ENCODE measurements at places on chromosomes 7 and 10.

DNA sequence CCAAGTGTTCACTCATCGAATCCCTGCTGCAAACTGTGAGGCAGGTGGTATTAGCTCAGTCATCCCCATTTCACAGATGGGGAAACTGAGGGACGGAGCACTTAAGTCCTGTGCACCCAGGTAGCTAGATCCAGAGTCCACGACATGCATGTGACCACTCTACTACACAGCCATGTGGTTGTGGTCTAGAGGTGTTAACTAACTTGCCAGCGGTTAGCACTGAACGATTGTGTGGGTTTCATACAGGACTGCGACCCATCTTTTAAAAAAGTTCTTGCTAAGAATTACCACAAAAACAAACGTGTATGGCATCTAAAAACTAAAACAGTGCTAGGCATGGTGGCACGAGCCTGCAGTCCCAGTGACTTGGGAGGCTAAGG, 16.1 kb upstream of the ABCC2 start:
- DNase-seq, result no peak

DNA sequence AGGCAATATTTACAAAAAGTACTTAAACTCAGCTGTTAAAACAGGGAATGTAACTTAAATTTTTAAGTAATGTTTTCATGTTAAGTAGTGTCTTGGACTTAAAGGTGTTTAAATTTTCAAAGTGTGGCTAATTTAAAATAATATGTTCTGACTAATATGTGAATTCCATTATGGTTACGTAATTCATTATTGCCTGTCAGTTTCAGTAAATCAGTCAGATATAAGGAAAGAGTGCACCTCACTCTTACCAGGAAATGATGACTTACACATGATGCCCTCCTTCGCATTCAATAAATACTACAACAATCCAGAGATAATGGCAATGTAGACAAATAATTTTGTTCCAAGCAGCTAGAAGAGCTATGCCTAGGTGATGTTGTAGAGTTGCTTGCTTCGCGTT, 69.0 kb upstream of the WNT16 start:
- no peak for DNase-seq

GRCh38 chr10:91552274-91553095, 80.4 kb downstream of the PPP1R3C start:
- no peak for DNase-seq

- DNase-seq, result no peak
Measured at GRCh38 chr7:112937651-112938415, 147.6 kb upstream of the TMEM168 start.

DNA sequence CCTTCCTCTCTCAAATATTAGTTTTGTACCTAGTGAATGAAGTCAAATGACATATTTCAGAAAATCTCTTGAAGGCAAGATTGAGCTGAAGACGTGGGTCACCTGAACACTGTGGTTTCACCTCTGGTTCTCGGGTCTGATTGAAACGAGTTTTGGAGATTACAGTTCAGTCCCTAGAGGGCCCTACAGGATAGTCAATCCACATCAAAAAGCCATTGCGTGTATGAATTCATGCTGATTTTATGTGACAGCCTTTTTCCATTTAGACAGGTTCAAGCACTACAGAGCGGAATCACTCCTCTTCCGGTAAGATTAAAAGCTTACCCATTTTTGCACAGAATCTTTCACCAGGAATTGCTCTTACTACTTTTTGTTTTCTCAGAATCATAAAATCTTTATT, 62.2 kb downstream of the VIM start:
- no peak for DNase-seq

DNA sequence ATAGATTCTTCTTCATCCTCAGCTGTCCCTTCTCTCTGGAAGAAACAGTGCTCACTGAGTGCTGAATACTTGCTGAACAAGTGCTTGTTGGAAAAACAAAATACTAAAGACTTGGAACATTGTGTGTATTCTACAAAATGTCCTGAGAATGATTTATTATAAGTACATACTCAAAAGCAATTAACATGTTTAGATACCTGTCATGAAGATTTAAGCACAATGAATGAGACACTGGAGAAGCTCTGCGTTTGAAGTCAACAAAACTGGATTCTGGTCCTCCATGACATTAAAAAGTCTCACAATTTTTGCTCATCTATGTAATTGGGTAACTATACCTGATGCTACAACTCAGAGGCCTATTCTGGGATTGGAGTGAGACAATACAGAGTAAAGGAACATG, 34.8 kb upstream of the LAMB1 start:
- no peak for DNase-seq

- DNase-seq, result no peak
Measured at GRCh38 chr10:60848126-60848525, 69.8 kb downstream of the CDK1 start.

GRCh38 chr7:143906151-143906550, 4.2 kb upstream of the TCAF1 start:
- DNase-seq, result no peak
